ENCODE measurements at places on chromosomes 11 and 22.
A peak's percentile ranks its signal among the peaks of the same experiment; 100 is the strongest.

- no peak for DNase-seq
These were observed 279.9 kb downstream of the DLG2 start for GRCh38 chr11:85347291-85347690.

DNA sequence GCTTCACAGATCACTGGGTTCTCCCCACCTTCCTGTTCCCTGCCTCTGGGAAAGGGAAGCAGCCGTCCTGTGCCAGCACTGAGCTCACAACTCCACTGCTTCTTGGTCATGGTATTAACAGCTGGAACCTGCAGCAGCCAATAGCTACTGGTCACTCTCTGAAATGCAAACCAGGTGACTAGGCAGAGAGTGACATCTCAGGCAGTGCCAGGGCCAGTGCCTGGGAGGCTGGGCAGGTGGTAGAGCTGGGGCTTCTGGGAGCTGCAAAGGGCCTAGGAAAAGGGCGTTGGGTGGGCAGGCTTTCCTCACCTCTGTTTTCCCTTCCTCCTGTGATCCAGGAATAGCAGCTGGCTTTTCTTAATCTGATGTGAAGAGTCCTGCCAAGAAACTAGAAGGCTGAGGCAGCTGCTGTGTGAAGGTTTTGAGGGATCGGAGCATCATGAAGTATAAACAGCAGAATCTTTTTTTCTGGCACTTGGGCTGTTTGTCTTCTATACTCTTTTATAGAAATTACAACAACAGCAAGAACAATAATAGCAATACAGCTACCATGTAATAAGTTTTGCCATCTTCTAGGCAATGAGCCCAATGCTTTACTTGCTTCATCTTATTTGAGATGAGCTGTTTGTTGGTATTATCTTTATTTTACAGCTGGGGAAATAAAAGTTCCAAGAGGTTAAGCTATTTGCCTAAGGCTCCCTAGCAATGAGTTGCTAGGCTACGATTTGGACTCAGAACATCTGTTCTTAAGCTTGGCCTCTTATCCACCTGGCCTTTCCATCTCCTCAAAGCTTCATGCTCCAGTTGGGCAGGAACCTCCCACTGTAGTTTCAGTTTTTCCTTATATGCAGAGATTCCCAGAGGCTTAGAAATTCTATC lies 22.0 kb upstream of the CD44 start:
- peak; percentile 85 for DNase-seq

- DNase-seq: no peak
These were observed 43.2 kb upstream of the ACCSL start for GRCh38 chr11:44004452-44005062.

GRCh38 chr11:130775306-130776060 lies 140.8 kb downstream of the SNX19 start:
- DNase-seq: no peak

- no peak for DNase-seq
These were observed 5.0 kb downstream of the TP53I11 start for GRCh38 chr11:44945666-44946065.

- no peak for DNase-seq
These were observed 16.0 kb upstream of the CAVIN3 start for GRCh38 chr11:6336293-6336692.

- no peak for DNase-seq
These were observed 3.8 kb downstream of the TOP3B start for GRCh38 chr22:21978564-21979386.
